ENCODE measurements at places on chromosomes 16 and 17.

DNA sequence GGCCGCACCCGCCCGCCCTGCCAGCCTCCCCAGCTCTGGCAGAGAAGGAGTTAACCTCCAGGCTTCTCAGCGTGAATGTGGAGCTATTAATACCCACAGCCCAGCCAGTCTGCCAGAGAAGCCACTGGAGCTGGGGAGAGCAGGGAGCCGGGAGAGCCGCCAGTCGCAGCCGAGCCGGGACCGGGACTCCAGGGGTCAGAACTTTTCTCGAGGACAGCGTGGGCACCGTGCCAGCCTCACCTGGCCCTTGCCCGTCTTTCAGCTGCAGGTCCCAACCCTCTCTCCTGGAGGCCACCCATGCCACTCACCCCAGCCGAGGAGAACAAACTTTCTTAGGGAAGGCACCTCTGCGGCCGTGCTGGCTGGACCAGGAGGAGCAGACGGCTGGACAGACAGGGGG, 33.8 kb upstream of the SBK1 start:
- DNase-seq, result no peak

DNA sequence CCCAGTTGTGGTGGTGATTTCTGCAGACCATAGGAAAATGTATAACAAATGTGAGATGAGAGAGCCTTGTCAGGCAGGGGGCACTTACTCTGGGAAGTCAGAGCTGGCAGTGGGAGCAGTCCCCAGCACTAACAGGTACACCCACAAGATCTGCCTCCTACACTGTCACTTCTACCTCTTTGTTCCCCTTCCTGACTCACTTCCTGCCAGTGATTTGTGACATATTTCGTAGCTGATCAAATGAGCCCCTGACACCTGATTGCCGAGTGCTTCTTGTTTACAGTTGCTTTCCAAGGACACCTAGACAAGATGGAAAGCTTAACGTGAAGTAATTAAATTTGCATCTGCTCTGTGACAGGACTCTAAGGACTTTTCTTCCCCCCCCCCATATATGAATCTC, 40.5 kb downstream of the FTO start:
- no peak for DNase-seq

GRCh38 chr16:89584768-89585549, 9.4 kb downstream of the CPNE7 start:
- DNase-seq, result no peak

DNA sequence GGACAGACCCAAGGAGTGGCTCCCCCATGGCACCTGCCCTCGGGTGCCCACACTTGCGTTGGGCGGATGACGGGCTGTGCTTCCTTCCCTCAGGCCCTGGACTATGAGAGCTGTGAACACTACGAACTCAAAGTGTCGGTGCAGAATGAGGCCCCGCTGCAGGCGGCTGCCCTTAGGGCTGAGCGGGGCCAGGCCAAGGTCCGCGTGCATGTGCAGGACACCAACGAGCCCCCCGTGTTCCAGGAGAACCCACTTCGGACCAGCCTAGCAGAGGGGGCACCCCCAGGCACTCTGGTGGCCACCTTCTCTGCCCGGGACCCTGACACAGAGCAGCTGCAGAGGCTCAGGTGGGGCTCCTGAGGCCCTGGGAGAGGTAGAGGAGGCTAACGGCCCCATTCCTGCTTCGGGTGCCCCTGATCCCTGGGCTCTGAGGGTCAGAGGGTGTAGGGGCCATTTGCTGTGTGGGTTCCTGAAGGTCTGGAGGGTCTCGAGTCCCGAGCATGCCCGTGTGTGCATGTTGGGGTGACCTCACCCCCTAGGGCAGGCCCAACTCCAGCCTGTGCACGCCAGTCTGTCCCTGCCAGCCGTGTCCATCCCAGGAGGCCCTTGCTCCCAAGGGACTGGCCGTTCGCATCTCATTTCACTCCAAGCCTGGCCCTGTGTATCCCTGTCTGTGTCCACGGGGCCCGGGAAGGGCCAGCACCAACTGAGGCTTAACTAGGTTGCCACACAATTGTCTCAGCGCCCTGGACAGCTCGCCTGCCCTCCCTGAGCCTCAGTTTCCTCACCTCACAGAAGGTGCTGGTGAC, 10.0 kb downstream of the SLC22A31 start:
- no peak for DNase-seq

DNA sequence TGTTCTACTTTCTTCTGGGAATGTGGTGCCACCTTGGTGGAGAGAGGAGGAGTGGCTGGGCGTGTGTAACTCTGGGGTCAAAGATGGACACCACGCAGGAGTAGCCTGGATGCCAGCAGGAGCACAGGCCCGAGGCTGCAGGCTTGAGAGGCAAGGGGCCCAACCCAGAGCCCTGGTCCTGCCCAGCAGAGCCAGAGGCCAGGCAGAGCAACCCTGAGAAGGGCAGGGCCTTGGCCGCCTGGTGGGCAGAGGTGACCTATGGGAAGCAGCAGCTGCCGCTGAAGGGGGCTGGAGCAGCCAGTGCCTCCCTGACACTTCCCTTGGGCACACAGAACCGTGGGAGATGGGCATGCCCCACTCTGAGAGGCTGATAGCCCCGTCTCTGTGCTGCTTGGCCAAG, 18.0 kb upstream of the CPSF4L start:
- DNase-seq, result no peak

GRCh38 chr16:12011565-12011964, 35.0 kb downstream of the SNX29 start:
- DNase-seq, result no peak

DNA sequence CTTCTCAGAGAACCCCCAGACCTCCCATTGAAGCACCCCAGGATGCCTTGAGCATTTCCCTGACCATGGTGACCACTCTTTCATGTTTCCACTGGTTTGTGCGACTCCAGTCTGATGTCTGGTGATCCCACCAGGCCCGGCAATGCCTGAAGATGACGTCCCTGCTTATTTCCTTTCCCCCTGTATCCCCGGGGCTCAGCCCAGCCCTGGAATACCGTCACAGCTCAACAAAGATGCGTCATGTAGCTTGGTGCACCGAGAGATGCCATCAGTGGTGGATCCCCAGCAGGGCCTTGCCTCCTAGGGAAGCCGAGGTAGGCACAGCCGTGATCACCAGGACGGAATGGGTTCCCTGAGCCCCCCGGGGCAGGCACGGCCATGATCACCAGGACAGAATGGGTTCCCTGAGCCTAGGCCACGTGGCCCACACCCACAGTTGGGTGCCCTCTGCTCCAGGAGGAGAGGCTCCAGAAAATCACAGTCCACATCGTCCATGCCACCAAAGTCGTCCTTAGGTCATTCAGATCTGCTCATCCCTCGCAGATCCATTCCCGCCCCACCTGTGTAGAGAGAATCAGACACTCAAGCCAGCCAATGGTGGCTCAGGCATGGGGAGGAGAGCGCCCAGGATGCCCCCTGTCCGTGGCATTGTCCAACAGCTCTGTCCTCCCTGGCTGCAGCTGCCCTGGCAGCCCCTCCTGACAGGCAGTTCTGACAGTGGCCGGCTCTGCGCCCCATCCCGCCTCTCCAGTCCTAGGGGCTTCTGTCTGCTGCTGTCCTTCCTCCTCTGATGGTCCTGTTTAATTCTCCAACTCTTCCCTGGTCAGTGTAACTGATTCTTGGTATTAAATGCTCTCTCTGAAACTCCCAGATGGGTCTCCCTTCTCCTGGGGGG, 261.1 kb downstream of the RBFOX3 start:
- DNase-seq, result no peak

- DNase-seq, result no peak
Observed at GRCh38 chr16:62033065-62033464, 3.2 kb downstream of the CDH8 start.

All from activated CD4-positive, alpha-beta T cell treated with anti-CD3 and anti-CD28 coated beads, Interleukin-2, amount 50 U/mL, for 24 hours (primary cell).